ENCODE measurements at places on chromosomes 5 and 9.

DNA sequence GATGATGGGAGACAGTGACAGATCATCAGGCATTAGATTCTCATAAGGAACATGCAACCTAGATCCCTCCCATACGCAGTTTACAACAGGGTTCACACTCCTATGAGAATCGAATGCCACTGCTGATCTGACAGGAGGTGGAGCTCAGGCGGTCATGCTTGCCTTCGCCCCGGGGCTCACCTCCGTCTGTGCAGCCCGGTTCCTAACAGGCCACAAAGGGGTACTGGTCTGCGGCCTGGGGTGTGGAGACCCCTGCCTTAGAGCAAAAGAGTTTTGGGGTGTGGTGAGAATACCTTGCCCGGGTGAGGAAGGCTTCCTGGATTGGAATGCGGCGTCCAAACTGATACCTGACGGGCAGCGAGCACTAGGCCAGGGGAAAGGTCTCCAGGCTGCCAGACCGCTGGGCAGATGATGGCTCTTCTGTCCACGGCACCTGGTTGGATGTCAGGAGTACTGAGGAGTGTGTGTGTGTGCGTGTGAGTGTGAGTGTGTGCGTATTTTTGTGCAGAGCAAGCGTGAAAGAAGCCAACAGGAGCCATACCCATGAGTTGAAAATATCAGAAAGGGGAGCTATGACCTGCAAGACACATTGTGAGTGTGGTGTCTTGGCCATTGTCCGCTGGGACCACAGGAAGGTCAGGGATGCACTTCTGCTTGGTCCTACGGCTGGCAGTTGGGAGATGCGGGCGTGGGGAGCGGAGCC is 55.4 kb downstream of the ACER2 start:
- DNase-seq: no peak

DNA sequence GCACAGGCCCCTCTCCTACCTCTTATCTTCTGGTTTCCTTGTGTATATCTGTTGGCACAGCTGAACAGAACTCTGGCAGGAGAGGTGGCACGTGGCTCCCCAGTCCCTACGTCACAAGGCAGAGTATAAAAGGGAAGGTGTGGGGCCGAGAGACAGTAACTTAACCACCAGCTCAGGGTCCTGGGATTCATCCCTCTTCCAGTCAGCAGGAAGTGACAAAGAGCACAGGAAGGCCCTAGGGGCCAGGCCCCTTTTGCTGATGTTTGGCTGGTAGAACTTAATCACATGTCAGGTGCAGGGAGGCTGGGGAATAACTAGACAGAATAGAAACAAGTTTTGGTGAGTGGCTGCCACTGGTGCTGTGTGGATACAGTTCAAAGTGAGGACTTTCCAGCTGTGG is 4.5 kb upstream of the ICE1 start:
- DNase-seq: no peak

DNA sequence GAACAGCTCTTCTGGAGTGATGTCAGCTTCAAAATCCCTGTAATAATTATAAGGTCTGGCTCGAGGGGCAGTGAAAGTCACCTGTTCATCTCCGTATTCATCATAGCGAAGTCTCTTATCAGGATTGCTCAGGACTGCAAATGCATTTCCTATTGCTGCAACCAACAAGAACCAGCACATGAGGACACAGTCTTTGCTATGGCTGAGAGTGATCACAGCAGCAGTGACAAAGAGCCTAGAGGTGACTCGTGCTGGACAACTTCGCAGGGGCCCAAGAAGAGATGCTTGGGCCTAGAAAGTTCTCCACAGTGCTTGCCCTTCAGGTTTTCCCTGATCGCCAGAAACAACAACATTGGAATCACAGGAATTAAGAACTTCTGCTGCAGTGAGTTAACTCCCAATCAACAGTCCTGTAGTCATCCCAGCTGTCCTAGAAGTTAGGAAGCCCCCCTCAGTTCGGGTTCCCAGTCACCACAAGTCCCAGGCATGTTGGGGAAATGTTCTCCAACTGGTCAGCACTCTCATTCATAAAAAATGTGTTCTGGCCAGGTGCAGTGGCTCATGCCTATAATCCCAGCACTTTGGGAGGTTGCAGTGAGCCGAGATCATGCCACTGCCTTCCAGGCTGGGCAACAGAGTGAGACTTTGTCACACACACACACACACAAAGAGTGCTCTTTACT is 13.0 kb downstream of the DNAJC18 start:
- no peak for DNase-seq

DNA sequence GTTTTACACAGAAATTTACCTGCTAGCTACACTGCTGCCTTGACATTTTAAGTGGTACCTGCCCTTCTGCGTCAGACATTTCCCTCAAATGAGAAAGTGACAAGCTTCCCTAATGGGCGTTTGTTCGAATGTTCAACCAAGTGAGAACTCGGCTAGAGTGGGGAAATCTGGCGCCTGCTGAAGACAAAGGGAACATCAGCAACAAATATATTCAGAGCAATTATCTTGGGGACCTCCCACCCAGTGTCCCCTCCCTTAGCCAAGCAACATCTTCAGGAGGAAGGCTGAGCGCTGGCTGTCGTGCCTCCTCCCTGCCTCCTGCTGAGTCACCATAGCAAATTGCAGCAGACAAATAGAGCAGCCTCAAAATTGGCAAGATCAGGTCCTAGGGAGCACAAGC is 57.1 kb downstream of the MFAP3 start:
- no peak for DNase-seq

GRCh38 chr9:19193029-19193324 is 37.5 kb upstream of the DENND4C start:
- no peak for DNase-seq

- no peak for DNase-seq
Measured at GRCh38 chr9:31168161-31168560, 1216.3 kb upstream of the ACO1 start.

DNA sequence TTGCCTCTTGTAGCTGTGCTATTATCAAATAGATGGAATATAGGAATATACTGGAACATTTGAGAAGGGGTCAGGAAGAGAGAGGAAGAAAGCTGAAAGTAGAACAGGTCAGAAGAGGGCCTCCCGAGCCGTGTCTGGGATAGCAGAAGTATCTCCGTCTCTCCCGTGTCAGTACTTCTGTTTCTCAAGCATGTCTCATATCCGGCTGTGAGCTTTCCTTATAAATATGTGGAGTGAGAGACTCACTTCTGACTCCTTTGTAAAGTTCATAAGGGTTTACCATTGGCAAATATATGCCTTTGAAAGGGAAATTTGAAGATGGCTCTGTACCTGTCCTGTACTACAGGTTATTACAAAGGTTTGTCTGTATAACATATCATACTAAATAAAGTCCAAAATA is 50.3 kb downstream of the MOCS2 start:
- DNase-seq: no peak

GRCh38 chr5:108430931-108431608 is 49.2 kb upstream of the FBXL17 start:
- DNase-seq: no peak

DNA sequence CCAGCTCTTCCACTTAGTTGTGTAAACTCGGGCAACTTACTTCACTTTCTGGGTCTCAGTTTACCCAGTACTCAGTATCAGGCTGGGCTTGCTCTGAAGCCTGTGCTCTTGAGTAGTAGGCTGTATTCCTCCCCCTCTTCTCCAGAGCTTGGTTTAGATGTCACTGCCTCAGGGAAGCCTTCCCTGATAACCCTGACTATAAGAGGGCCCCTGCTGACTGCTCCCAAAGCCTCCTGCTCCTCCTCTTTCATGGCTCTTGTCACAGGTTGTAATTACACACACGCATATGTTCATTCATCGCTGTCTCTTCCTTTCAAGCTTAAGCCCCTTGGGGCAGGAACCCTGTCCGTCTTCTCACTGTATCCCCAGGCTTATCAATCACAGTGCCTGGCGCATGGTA is 140.2 kb downstream of the RGS3 start:
- no peak for DNase-seq

GRCh38 chr9:35407846-35408245 is 82.1 kb upstream of the RUSC2 start:
- no peak for DNase-seq

DNA sequence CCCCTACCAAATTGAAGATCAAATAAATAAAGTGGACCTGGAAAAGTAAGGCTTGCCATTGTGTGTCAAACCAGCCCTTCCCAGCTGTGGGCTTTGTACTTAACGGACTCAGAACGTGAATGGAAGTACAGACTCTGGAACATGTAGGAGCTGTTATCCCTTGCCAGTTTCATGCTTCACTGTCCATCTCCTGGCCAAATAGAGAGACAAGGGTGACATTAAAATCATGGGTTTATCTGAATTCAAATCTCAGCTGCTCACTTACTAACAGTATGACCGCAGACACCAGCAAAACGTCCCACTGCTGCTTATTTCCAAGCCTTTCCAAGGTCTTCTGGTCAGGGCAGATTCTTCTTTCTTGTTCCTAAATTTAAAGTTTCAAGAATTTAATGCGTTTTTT is 52.2 kb downstream of the EXOSC2 start:
- DNase-seq: no peak

DNA sequence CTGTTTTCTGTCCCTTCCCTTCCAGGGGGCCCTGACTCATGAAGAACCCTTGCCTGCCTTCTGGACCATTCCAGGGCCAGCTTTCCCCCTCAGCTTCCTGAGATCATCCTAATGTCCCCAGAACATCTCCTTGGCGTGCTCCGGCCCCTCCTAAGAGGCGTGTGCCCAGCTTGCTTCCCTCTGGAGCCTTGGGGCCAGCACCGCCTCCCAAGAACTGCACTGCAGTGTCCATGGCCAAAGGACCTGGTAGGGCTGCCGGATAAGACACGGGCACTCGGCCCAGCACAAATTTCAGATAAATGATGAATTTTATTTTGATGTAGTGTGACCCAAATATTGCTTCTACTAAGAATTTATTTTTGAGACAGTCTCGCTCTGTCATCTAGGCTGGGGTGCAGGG is 20.7 kb upstream of the SLC12A7 start:
- no peak for DNase-seq

- DNase-seq: no peak
Measured at GRCh38 chr5:111385051-111385450, 127.3 kb downstream of the STARD4 start.

DNA sequence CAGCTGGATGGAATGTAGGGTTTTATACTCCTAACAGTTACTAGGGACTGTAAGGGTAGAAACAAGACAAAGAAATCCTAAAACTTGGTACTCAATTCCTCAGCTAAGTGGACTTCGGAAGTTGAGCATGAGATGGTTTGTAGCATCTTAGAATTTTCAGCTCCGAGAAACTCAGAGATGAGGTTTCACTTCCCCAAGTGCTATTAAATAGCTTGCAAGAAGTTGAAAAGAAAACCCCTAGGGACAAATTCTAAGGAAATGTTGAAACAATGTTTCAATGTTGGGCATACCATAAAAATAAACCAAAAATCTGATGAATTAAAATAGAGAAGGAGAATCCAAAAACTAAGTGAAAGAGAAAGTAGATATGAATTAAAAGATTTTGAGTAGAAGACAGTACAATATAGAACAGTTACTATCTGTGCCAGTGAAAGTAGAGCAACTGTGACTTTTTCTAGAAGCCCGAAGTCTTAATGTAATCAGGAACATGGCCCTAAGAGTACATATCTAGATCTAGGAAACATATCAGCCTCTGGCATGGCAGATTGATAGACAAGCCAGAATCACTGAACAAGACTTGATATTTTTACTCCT is 308.6 kb upstream of the RGMB start:
- DNase-seq: no peak

- no peak for DNase-seq
Measured at GRCh38 chr9:29778281-29778849, 2205.1 kb upstream of the C9orf72 start.

GRCh38 chr9:125540497-125540896 is 166.5 kb downstream of the MAPKAP1 start:
- DNase-seq: no peak

GRCh38 chr9:137000177-137000930 is 4.0 kb upstream of the CLIC3 start:
- DNase-seq: no peak

GRCh38 chr9:17742067-17742466 is 163.2 kb downstream of the SH3GL2 start:
- no peak for DNase-seq

All from NCI-H1092 (cell line).